ENCODE measurements at places on chromosomes 7 and 10.

DNA sequence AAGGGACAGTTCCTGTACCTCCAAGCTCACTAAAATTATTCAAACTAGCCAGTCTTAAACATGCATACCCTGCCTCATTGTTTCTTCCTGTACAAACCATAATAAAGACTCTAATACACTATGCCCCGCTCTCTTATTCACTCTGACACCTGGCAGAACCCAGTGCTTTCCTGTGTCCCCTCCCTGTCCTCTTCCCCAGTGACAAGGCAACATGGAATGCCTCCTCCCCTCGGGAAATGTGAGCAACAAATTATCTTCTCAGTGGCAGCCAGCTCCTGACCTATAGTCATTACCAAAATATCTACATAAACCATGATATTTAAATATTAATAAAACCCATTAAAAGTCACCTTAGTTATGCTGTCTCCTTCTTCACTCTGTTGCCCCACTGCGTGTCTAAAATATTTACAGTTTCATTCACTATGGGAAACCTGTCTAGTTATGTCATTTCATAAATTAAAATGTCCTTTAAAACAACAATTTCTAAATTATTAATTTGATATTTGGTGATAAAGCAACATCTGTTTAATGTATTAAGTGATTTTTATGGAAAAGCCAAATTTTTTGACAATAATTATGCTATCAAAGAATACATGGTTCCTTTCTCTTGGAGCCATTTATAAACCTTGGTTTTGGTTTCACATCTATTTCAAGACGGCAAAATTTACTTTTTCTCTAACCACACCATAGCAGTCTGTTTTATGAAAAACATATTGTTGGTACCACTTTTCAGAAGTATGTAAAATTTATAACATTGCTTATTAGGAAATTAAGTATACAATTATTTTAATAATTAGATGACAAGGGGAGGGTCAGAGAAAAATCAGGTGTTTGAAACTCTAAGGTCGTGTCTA lies 1355.2 kb downstream of the XPNPEP1 start:
- no peak for DNase-seq

DNA sequence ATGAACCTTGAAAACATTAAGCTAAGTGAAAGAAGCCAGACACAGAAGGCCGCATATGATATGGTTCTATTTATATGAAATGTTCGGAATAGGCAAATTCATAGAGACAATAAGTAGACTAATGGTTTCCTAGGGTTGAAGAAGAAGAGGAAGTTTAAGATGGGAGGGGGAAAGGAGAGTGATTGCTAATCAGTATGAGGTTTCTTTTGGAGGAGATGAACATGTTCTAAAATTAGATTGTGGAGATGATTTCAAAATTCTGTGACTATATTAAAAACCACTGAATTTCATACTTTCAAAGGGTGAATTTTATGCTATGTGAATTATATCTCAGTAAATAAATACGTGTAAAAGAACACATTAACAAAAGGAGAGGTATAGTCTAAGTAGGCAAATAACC lies 176.4 kb upstream of the HPS1 start:
- DNase-seq: no peak

DNA sequence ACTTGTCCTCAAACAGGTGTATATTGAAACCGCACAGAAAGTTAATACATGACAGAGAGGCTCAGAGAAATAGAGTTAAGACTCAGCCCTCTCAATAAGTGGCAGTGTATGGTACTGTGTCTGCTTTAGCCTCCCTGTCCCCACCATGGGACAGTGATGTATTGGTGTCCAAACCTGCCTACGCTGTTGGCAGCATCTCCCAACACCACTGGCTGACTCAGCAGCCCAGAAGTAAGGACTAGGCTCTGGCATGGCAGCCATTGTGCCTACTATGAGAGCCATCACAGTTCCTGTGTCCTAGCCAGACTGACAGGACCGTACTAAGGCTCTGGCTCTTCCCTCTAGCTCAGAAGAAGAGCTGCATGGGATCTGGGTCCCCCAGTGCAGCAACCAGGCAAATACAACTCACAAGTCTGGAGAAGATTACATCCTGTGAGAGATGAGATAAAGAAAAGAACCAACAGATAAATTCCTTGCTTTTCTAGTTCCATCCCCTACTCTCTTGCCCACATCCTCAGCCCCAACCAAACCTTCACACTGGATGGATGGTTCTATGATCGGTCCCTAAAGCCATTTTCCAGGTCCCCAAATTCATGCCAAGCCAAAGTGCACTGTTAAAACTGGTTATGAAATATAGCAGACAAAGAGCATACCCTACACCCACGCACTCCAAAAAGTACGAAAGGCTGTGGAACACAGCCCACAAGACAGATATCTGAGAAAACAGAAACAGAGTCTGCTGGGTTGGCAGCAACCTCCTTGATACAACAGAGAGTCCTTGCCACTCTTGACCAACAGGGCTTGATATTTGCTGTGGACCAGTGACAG lies 44.1 kb upstream of the DMTF1 start:
- no peak for DNase-seq

GRCh38 chr10:10209167-10209566 lies 808.5 kb upstream of the CELF2 start:
- DNase-seq: peak; percentile 27

DNA sequence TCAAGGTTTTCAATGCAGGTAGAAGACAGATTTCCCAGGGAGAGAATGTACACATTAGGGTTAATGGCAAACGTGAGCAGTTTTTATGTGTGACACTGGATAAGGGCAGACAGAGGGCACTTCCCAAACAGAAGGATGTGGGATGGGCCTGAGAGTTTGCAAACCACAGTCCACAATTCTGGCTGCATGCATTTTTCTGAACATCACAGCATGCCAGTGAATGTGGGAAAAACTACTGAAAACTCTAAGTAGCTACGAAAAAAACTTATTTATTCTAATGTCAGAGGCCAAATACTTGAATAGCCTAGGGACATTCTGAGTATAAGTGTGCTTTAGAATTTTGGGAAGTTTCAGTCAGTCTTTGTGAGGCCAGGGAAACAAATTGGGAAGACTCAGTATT lies 145.9 kb downstream of the NRCAM start:
- DNase-seq: no peak

GRCh38 chr10:94784256-94784655 lies 21.8 kb downstream of the CYP2C19 start:
- no peak for DNase-seq

DNA sequence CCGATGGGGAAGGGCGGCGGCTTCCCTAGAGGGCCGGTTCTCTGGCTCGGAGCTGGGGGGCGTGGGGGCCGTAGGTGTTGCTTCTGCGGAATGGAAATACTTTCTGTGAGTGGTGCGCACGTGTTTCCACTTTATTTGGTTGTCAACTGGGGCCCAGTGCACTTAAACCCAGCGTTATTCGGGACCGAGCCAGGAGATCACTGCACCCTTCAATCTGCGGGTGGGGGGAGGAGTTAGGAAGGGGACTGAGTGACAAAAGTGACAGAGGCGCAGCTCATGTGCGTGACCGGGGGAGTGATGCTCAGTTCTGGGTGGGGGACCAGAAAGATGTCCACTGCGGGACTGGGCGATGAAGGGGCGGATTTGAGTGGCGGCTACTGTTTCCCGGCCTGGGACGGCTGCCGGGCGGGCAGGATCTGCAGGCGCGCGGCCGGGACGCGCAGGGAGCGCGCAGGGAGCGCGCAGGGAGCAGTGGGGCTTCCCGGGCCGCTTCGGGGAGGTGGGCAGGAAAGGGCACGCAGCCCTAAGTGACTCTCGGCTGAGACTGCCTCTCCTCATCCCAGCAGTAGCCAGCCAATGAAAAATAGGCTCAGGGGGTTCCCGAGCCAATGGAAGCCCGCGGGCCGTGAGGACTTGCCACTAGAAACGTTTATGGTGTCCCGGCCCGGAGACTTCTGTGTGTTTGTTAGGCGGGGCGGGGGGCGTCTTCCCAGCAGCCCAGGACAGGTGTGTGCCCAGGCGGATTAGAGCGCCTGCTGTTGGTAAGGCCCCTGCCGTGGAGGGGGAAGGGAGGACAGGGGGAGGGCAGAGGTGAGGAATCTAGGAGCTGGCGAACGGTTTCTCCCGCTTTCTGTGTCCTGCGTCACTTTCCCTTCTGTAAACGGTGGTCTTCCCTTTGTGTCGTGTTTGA lies 54.3 kb upstream of the KDM7A start:
- DNase-seq: peak; percentile 86

DNA sequence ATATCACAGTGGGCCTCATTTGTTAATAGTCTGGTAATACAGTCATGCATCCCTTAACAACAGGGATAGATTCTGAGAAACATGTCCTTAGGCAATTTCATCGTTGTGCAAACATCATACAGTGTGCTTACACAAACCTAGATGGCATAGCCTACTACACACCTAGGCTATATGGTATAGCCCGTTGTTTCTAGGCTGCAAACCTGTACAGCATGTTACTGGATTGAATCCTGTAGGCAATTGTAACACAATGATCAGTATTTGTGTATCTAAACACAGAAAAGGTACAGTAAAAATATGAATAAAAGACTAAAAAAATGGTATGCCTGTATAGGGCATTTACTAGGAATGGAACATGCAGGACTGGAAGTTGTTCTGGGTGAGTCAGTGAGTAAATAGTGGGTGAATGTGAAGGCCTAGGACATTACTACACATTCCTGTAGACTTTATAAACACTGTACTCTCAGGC lies 12.0 kb upstream of the RHOBTB1 start:
- no peak for DNase-seq

DNA sequence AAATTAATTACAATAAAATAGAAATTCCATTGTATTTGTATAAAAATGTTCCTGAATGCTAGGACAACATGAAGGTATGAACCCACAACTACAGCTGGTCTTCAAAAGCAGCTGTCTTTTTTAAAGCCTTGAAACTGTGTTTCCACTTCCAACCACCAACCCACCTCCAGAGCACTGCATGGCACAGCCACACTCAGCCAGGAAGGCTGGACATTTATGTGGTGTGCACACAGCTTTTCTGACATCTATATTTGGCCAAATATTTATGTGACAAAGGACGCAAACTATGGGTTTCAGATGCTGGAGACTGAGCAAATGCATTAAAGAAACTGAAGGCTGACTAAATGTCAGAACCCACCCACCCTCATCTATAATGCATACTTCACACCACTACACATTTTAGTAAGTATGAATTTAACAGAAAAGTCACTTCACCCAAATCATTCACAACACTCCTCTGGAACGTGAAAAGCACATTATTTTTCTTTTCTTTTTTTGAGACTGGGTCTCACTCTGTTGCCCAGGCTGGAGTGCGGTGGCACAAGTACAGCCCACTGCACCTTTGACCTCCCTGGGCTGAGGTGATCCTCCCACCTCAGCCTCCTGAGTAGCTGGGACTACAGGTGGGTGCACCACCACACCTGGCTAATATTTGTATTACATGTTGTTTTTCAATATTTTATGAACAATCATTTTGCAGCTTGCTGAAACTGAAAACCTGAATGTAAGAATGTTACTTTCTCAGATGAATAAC lies 27.9 kb upstream of the DAGLB start:
- DNase-seq: no peak

DNA sequence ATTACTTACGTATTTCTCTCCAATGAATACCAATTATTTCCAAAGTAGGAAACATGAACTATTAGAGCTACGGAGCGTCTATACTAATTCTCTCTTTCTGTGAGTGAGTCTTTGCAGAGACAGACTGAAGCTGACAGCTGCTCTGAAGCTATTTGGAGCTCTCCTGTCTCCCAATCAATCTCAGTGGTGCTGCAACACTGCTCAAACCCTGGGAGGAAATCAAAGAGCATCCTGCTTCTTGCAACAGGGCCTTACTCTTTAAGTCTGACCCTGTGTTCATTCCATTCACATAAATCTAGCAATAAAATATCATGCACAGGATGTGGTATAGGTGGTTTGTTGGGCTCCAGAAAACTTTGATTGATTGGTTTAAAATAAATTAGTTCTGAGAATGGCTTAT lies 685.7 kb upstream of the IGFBP3 start:
- peak; percentile 26 for DNase-seq

- DNase-seq: no peak
Measured at GRCh38 chr7:141281311-141281710, 207.4 kb downstream of the TMEM178B start.

- DNase-seq: no peak
Measured at GRCh38 chr7:66409493-66409892, 204.4 kb downstream of the TPST1 start.

- DNase-seq: no peak
Measured at GRCh38 chr10:14205233-14205632, 125.5 kb downstream of the FRMD4A start.

DNA sequence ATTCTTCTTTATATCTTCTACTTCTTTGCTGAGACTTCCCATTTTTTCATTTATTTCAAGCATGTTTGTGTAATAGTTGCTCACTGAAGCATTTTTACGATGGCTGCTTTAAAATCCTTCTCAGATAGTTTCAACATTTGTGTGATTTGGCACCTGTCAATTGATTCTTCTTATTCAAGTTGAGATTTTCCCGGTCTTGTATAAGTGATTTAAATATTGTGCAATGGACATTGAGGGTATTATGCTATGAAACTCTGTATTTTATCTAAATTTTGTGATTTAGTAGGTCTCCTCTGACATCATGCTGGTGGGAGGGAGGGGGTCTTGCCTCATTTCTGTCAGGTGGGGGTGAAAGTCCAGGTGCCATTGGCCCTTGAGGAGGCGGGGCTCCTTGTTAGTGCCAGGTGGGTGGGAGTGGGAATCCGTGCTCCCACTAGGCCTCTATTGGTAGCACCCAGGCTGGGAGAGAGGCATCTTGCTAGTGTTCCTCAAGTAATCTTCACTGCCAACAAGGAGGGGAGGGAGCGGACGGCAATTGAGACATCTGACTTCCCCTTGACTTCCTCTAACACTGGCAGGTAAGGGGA lies 73.0 kb downstream of the ANLN start:
- DNase-seq: no peak

- DNase-seq: no peak
Measured at GRCh38 chr10:61857746-61858145, 43.8 kb upstream of the ARID5B start.

DNA sequence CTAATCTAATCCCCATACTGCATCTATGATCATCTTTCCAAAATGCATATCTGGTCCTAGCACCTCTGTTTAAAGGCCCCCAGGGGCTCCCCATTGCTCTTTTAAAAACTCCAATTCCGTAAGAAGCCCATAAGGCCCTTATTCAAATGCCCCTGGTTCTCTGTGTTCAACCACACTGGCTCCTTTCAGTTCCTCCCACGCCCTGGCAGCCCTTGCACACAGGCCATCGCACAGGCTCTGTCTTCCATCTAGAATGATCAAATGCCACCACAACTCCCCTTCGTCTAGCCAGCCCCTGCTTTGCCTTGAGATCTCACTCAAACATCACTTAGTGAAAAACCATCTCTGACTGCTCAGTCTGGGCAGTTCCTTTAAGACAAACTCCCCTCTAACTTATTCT lies 112.9 kb upstream of the LYZL2 start:
- no peak for DNase-seq

GRCh38 chr7:45033931-45034290 lies 33.9 kb downstream of the CCM2 start:
- DNase-seq: no peak

DNA sequence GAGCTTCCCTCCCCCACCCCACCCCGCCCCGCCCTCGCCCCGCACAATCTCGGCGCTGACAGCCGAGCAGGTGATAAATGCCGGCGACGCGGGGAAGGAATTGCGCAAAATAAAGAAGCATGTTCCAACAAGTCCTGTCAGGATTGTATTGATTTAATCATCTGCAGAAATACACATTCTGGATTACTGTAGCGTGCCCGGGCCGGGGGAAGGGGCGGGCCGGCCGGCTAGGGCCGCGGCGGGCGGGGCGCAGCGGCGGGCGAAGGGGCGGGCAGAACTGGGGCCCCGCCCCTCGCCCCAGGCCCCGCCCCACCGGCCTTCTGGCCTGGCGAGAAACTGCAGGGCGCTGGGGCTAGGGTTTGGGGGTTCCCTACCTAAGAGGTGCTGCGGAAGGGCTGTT lies 88.9 kb upstream of the PAX2 start:
- no peak for DNase-seq

GRCh38 chr10:45657033-45657926 lies 15.3 kb downstream of the ZFAND4 start:
- no peak for DNase-seq

Measured in SK-N-DZ (cell line).